Mucosa of descending colon (tissue), 3 donors: ENCODE measurements at places on chromosomes 16 and 17.

DNA sequence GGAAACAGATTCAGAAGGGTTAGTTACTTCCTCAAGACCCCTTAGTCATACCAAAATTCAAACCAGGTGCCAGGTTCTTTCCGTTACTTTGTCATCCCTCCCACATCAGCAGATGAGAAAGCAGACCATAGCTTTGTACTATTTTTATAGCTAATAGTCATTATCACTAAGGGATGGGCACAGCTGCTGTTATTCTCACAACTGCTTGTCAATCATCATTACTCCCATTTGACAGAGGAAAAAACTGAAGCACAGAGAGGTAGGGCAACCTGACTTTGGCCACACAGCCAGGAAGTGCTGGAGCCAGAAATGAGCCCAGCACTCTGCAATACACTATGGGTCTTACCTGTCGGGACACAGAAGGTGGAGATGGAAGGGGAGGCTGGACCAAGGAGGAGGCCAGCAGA lies 30.0 kb downstream of the TEKT5 start:
- no peak for DNase-seq

DNA sequence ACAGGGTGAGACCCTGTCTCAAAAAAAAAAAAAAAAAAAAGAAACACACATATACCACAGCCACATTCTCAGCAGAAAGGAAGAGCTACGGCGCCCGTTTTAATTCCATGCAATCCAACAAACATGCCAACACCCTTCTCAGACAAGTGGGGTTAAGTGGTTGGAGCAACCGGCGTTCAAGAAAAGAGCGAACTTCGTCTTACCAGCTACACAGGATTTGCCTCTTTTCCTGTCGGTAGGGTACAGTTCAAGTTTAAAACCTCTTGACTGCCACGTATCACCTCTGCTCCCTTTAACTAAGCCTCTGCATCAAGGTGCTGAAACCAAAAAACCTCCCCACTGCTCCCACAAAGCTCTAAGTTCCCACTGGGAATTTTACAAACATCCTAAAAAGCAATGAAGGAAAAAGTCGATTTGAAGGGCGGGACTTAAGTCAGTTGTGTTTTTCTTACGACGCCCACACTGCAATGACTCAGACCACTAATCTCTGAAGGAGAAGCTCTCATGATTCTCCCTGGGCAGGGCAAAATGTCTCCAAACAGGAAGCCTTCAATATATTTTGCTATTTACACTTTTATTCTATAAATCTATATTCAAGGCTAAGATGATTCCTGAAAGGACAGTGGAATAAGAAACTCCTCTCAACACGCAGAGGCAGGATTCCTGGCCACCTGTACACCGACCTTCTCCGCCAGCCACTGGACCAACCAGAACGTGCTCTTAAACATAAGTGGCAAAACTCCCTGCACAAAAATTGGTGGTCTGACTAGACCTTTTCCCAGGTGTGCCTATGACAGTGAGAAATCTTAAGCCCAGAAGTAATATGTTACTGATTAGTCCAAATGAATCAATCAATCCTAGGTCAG lies 18.8 kb downstream of the SRP68 start:
- DNase-seq, result no peak

DNA sequence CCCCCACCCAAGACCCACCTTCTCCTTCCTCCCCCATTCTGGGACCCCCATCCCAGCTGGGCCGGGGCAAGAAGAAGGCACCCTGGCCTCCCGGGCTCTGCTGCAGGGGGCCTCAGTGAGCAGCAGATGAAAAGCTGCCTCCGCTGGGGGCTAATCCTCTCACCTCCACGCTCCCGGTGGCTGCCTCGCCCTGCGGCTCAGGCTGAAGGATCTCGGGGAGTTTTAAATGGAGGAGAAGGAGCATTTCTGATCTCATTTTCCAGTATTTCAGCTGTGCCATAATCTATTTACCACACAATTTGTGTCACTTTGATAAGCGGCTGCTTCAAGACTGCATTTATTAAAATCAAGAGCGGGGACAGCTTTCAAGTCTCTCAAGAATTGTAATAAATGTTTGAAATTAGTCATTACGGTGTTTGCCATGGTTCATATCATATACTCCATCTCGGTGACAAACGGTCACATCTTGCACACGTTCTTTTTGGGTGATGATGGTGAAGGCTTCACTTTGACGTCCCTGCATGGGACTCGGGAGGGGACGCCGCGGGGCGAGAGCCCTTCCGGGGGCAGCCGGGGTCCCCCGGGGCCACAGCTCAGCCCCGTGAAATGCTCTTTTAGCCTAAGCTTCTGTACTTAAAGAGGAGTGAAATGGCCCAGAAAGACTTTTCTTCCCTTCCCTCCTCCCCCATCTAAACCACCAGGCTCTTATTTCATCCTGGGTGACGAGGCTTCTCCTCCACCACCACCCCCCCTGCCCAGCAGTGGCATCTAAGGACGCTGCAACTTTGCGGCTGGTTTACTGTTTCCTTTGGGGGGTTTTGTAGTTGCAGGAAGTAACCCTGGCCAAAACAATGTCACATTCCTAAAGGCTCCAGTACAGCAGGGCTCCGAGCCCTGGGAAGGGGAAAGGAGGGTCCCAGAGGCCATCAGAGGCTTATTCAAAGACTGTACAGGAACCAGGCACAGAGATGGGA lies 313.1 kb upstream of the TNRC6C start:
- DNase-seq, result peak; percentile 8

DNA sequence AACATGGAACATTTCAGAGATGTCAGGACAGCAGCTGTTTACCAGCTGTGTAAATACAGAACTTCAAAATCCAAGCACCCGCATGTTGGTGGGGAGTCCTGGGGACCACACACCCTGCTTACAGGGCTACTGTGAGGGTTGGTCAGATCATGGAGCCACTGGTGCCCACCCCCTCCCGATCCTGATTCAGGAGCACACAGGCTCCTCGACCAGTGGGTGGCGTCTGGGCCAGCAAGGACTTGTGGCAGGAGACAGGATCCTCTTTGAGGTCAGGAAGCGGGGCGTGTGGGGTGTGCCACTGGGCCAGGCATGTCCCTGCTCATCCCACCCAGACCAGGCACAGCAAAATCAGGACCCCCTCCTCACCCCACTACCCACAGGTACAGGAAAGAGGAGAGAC lies 83.6 kb downstream of the SDK2 start:
- DNase-seq, result no peak
